BJ (cell line): ENCODE measurements at places on chromosomes 2 and 18. TPM values are rescaled to one million over a fixed set of nuclear protein-coding genes. Genes with fewer than 3 reads are reported as not detected.

- no peak for DNase-seq
Observed at GRCh38 chr2:179273461-179273962, 8.9 kb upstream of the SESTD1 start.

GRCh38 chr2:130836501-130837174 lies at the start of gene ARHGEF4:
ARHGEF4 (plus strand) TSS chr2:130836914; CDS start chr2:130836954, 40 bp downstream.
- DNase-seq: no peak

DNA sequence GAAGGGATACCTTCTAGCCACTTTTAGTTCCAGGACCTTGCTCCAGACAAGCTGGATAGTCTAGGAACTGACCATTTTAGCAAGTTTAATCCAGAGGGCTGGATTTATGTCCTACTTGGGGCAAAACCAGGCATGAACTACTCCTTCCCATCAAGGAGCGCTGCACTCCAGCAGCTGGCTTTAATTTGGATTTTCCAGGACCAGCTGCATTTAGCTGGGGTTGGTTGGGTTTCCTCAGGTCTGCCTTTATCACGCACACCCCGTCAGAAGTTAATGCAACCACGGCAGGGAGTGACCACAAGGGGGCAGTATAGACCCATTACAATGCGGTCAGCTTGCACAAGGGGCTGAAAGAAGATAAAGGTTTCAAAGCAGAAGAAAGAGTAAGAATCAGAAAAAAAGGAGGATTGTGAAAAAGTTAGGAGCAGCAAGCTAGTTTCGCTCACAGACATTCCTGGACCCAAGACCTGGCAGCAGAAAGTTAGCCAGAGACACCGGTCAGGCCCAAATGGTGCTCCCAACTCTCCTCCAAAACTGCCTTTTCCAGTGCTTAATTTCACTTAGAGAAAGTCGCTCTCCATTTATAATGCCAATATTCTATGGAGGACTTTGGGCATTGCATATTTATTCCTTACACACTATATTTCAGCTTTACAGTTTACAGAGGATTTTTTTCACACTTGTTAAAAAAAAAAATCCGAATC lies 40.1 kb downstream of the SLC4A1AP start:
- DNase-seq: peak; percentile 94

Gene GLI2
- 5.1 and 8.1 TPM in 2 replicates for polyA plus RNA-seq

DNA sequence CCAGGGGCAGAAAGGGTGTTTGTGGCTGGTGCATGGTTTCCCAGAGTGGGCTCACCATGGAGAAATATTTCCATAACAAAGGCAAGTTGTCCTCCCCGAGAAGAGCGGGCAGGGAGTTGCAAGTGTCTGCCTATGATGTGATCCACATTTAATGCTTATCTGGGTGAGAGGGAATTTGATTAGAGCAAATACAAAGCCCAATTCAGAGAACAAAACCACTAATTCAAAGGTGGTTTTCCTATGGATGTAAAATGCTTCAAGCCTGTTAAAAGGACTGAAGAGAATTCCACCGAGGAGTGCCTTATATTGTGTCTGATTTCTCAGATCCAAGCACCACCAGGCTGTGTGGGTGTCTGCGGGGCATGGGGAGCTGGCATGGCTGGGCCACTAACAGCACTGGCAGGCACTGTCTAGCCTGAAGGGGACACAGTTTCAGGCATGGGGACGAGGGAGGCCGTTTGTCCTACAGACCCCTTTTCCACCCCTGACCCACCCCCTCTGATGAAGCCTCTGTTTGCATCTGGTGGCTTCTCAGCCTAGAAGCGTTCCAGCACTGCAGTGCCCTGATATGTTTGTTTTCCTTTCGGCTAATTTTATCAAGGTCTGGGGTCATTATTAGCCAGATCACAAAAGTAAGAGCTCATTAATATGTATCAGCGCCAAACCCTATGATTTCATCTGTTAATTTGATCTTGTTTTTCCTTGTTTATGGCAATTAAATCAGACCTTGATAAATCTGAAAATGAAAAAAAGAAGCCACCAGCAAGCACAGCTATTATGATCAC lies 357.3 kb downstream of the HRH4 start:
- DNase-seq: no peak

DNA sequence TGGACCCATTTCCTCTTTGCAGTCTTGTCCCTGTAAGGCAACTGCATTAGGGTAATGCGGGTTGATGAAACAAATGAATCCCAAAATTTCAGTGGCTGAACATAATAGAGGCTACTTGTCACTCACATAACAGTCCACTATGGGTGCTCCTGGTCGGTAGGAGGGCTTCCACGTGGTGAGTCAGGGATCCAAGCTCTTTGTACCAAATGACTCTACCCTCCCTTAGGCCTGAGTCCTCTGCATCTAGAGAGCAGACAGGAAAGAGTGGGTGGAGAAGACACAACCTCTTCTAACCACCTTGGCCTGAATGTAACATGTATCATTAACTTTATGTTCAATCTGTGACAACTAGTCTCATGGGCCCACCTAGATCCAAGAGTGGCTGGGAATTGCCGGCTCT lies 86.2 kb upstream of the HAAO start:
- DNase-seq: no peak
